Stomach (tissue), 19 donors: ENCODE measurements at places on chromosomes 6 and 20. TPM values are rescaled to one million over a fixed set of nuclear protein-coding genes. Genes with fewer than 3 reads are reported as not detected.

GRCh38 chr6:157555455-157556143 lies 174.6 kb downstream of the ZDHHC14 start:
- DNase-seq, result no peak

The OPN5 gene
- total RNA-seq, result not detected

DNA sequence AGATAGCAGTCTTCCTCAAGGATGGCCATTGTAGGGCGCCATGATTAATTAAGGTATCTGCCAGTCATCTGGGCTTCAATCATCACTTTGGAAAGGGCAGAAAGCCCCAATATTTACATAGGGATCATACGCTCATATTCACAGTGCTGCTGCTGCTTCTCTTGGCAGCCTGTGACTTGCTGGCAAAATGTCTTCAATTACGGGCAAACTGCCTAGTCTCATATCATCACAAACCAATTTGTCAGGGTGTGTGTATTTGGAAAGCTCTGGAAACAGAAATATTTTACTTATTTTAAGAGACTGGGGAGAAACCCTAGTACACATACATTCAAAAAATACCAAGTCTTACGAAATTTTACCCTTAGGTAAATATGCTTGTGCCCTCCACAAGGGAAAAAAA lies 77.6 kb downstream of the SAMD5 start:
- no peak for DNase-seq

DNA sequence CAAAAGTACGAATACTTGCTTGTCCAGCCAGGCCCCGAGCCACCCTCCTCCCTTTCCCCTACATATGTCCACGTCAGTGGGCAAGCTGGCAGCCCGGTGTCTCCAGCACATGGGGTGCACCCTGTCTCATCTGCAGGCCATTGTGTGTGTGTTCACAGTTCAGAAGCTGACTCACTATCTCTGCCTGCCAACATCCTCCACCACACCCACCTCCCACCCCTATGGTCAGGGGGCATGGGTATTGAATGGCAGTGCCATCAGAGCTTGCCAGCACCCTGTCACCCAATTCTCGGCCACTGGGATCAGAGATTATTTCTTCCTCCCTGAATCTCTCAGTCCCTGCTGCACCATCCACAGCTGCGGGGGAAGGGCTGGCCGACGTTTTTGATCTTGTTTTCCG lies 195.7 kb downstream of the FARS2 start:
- DNase-seq, result no peak

The ATG5 gene
- total RNA-seq, result 34.4 TPM

The C6orf89 gene
- total RNA-seq, result 41.5 TPM

The MYB gene
- 8.3 TPM for total RNA-seq

The FAM83C gene
- total RNA-seq, result not detected

- no peak for DNase-seq
Observed at GRCh38 chr6:82348130-82348529, 15.5 kb upstream of the TPBG start.

The PRRT1 gene
- total RNA-seq, result 0.87 TPM

GRCh38 chr20:42836339-42836738 lies 353.4 kb downstream of the PTPRT start:
- DNase-seq, result peak; percentile 80

- DNase-seq, result no peak
Observed at GRCh38 chr6:18392346-18392877, 5.3 kb downstream of the RNF144B start.

- no peak for DNase-seq
Observed at GRCh38 chr6:136641873-136642465, 91.7 kb upstream of the MAP7 start.

DNA sequence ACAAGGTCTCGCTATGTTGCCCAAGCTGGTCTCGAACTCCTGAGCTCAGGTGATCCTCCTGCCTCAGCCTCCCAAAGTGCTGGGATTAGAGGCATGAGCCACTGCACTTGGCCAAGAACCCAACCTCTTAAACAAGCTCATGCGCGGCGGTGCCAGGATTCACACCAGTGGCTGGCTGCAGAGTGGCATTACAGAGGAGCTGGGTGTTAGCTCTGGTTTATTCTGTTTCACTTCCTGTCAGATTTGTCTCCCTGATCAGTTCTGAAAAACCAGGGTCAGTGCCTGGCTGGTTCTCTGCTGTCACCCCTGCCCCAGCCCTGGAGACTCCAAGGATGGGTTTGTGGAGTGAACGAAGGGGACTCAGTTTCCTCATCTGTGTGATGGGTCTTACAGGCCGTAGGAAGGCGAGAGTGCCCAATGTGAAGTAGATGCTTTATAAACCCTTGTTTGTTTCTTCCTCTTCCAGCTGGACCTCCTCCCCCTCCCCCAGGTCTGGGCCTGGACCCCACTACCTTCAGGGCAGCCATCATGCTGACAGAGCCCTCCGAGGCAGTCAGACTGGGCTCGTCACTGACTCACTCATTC lies 63.4 kb downstream of the UBE2V1 start:
- DNase-seq, result no peak

- no peak for DNase-seq
Observed at GRCh38 chr6:41675992-41676391, 37.7 kb downstream of the MDFI start.

GRCh38 chr20:38152621-38153221 lies 12.3 kb downstream of the TGM2 start:
- DNase-seq, result peak; percentile 79

DNA sequence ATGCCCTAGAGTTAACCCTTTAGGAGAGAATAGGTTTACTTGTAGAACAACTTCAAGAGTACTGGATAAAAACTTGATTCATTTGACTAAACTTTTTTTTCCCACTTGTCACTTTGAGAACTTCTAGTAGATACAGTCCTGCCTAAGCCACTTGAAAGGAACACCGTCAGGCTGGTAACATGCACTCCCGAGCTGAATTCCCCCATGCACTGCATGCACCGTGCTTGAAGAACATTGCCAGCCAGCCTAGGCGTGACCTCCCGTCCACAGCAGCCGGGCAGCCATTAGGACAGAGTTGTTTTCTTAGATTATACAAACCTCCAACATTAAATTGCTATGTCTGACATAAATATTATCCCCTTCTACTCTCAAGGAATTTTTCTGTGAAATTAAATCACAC lies 52.6 kb downstream of the SMLR1 start:
- DNase-seq, result no peak

DNA sequence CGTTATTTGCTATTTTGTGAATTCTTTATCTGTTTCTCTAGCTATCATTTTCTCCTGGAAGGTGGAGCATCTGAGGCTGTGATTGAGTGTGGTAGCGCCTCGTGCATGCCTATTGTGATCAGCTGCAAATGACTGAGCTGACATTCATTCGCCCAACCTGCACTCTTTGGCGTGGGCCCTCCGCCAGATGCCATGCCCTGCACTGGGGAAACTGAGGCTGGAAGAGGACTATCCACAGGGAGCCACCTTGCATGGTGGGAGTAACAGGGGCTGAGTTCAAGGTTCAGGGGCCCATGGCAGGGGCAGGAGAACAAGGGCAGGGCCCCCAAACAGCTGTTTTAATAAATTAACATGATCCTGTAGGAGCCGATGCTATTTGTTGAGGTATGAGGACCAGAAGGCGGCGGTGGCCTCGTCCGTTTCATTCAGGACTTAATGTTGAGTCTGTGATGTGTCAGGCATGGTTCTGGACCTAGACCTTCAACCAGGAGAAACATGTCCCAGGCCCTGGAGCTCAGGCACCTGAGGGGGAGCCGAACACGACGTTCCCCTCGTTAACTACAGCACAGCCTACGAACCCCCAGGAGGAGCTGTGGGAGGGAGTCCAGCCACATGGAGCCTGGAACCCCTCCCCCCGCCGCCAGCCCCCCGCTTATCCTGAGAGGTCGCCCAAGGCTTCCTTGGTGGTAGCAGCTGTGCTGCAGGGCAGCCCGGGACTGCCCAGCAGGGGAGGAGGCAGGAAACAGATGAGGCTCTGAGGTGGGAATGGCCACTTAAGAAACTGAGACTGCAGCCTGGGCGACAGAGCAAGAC lies 242.9 kb downstream of the CDH4 start:
- no peak for DNase-seq

- DNase-seq, result no peak
Observed at GRCh38 chr20:39789411-39789810, 827.3 kb downstream of the DHX35 start.

The CAGE1 gene
- total RNA-seq, result not detected

- DNase-seq, result no peak
Observed at GRCh38 chr6:155861821-155862220, 406.2 kb upstream of the NOX3 start.

The MUC21 gene
- total RNA-seq, result 0.18 TPM

- no peak for DNase-seq
Observed at GRCh38 chr6:139648430-139649000, 274.1 kb upstream of the CITED2 start.

DNA sequence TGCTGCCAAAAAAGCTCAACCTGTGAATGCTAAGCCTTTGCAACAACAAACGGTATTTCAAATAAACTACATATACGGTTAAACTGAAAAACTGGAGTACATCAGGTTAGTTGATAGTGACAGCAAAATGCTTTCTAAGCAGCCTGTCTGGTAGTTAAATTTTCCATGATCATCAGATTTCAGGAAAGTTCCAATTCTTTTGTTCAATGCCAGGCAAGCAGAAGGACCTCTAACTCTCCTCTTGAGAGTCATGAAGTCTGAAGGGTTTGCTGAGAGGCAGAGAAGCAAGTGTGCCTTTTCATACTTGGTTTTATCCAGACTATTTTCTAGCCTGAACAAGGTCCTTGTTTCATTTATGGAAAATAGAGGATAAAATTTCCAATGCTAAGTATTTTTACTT lies 4.5 kb downstream of the FLRT3 start:
- DNase-seq, result no peak

- DNase-seq, result no peak
Observed at GRCh38 chr20:4130404-4131189, 115.2 kb upstream of the RNF24 start.

The CST2 gene
- not detected for total RNA-seq

- no peak for DNase-seq
Observed at GRCh38 chr20:16601047-16601446, 27.8 kb upstream of the KIF16B start.

- no peak for DNase-seq
Observed at GRCh38 chr20:51938559-51939258, 136.4 kb upstream of the SALL4 start.

- no peak for DNase-seq
Observed at GRCh38 chr20:36374995-36375394, 68.9 kb downstream of the DLGAP4 start.

GRCh38 chr20:10415013-10415650 lies 18.9 kb downstream of the MKKS start:
- DNase-seq, result no peak
